ENCODE measurements at places on chromosomes 4 and X.

DNA sequence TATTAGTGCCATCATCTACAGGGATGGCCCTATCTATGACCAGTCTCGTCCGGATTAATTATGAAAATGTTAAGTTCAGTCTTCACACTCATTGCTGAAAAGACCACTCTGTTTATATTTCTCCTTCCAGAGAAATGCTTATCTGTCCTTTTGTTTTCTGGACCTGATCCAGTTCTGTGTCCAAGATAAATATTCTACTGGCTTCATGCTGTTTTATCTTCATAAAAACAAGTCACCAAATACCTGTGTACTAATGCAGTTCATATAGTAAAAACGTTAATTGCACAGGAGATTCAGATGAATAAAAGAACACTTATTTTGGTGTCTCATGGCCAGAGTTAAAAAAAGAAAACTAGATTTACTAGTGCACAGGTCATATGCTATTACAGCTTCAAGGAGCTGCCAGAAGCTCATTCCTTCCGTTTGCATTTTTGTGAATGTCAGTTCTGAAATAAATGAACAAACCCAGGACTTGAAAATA lies 17.3 kb downstream of the FNIP2 start:
- DNase-seq = no peak

DNA sequence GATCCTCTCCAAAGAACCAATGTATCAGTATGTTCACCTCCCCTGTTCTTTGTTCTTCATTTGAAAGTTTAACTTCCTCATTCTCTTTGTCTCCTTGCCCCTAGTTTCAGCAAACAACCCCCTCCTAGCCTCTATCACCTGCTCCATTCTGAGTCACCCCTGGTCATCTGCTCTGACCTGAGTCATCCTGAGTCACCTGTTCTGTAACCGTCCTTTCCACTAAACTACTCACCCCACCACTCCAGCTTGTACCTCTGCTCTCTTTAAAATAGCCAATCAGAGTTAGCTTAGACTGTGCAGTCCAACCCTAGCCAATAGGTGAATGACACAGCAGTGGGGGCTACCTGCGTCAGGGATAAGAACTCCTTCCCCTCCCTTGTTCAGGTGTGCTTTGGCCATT lies 249.8 kb upstream of the AADAT start:
- DNase-seq = no peak

GRCh38 chrX:43750248-43750676 lies 94.2 kb downstream of the MAOA start:
- DNase-seq = peak; percentile 0

- DNase-seq = no peak
These were observed 3.5 kb downstream of the FAT1 start for GRCh38 chr4:186719925-186720694.

- no peak for DNase-seq
These were observed 689 bp downstream of the METAP1 start for GRCh38 chr4:98996056-98996764.

GRCh38 chr4:85132117-85132516 lies 165.6 kb upstream of the WDFY3 start:
- DNase-seq = no peak

- no peak for DNase-seq
These were observed 6.5 kb upstream of the USP46 start for GRCh38 chr4:52665592-52665991.

DNA sequence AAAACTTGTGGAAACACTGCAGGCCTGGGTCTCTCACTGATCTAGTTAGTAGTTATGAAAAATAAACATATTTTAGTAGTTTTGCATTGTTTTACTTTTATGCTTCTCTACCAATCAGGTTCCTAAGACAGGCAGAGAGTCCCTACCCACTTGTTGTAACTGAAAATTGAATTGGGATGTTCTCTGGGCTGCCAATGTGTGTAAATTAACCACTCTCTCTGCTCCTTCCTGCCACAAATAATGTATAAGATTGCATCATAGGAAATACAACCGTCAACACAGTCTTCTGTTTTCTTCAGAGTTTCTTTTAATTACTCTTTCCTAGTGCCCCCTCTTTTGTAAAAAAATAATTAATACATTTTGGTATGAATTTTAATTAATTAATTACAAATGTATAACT lies 677.3 kb downstream of the FSTL5 start:
- no peak for DNase-seq

DNA sequence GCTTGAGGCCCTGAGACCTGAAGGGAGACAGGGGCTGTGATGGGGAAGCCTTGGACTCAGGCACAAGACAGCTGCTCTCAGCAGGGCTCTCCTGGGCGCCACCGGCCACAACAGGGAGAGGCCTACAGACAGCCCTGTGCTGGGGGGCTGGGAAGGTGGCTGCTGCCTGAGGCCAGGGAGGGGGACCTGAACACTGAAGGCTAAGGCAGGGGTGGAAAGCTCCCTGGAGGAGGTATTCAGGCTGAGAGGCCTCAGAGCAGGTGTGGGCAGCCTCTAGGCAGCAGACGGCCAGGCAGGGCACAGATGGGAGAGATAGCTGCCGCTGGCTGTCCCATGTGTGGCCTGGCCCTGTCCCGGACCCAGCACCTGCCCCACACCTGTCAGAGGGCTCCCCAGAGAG lies 33.0 kb downstream of the TACC3 start:
- DNase-seq = no peak

- DNase-seq = no peak
These were observed 386 bp upstream of the TMEM184C start for GRCh38 chr4:147616849-147617172.

DNA sequence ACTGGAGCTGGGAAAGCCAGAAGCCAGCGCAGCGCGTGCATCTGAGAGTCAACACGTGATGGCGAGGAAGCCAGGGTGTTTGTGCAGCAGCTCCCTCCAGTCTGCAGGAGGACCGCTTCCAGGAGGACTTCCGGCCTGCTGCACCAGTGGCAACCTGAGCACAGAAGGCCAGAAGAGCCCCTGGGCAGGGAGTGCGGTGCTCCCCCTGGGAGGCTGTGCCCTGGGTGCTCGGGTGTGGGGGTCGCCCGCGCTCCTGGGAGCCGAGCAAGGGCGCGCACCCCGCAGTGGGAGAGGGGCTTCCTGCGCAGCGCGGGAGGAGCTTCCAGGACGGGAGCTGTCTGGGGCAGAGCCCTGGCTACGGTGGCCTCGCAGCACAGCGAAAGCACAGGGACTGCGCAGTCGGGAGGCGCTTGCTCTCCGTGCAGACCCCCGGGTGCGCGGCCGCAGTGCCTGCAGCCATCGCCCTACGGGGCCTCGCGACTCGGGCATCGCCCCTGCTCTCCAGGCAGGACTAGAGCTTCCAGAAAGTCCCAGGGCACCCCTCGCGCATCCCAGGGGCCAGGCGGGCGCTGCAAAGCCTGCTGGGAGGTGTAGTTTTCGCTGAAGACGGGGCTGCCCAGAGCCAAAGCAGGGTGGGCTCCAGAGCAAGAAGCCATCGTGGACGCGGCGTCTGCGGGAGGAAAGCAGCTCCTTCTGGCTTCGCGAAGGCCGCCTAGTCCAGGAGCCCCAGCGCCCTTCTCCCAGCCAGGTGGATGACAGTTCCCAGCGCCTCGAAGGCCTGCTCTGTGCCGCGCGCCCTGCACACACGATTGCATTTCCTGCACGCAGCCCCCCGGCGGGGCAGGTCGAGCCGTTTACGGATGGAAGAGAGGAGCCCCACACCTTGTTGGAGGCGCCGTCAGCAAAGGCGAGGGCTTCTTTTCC lies 24.1 kb upstream of the WFS1 start:
- no peak for DNase-seq

DNA sequence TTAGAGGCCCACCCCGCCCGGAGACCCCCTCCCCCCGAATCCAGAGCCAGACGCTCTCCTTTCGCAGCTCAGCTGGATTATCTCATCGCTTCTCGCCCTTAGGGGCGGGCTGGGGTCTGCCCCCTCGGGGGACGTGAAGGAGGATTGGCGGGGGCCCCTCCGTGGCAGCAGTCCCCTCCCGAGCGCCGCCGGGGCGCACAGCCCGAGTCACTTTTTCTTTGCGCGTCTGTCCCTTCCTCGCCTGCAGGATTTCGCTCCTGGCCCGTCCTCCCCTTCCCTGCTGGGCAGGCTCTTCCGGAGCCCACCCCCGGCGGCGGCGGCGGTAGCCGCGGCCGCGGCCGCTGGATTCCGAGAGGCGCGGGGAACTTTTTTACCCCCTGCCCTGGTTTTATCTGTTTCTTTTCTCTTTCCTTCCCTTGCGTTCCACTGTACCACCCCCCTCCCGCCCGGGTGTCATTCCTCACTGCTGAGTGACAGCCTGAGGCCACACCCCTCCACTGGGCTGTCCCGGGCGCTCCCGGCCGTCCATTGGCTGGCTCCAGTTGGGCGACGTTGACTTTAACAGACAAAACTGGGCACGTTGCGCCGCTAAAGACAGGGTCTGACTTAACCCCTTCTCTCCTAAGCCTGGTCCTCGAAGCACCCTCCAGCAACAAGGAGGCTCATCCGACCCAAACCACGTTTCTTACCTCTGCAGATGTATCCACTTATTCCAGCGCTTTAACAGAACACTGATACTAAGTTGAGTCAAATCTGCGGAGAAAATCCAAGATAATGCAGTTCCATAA lies 492 bp upstream of the NKX3-2 start:
- no peak for DNase-seq

GRCh38 chr4:135207531-135207930 lies 1005.9 kb upstream of the PABPC4L start:
- no peak for DNase-seq

GRCh38 chrX:13898083-13898482 lies 81.2 kb upstream of the GPM6B start:
- no peak for DNase-seq

GRCh38 chrX:10685923-10686595 lies 65.7 kb upstream of the MID1 start:
- DNase-seq = no peak

Measured in stimulated activated CD8-positive, alpha-beta memory T cell treated with anti-CD3 and anti-CD28 coated beads, Interleukin-15, amount 100 ng/mL, for 1 hour (primary cell).